ENCODE measurements at places on chromosomes 11 and 22. TPM values are rescaled to one million over a fixed set of nuclear protein-coding genes. Genes with fewer than 3 reads are reported as not detected.
A peak's percentile ranks its signal among the peaks of the same experiment; 100 is the strongest.

DNA sequence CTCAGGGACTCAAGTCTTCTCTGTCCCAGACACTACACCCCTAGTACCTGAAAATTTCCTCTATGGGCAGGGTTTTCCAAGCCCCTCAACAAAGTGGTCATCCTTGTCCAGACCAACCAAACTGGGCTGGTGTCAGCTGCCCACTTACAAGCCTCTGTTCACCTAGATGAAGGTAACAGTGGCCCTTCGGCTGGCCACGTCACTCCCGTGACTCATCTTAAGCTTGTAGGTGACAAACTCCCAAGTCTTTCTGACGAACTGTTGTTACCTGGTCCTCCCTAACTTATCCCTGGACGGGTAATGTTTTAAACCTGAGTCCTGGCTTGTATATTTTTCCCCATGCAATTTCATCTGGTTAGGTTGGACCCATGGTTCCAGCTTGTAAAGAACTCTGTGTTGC is 4.7 kb downstream of the CXCR5 start:
- peak; percentile 12 for DNase-seq

DNA sequence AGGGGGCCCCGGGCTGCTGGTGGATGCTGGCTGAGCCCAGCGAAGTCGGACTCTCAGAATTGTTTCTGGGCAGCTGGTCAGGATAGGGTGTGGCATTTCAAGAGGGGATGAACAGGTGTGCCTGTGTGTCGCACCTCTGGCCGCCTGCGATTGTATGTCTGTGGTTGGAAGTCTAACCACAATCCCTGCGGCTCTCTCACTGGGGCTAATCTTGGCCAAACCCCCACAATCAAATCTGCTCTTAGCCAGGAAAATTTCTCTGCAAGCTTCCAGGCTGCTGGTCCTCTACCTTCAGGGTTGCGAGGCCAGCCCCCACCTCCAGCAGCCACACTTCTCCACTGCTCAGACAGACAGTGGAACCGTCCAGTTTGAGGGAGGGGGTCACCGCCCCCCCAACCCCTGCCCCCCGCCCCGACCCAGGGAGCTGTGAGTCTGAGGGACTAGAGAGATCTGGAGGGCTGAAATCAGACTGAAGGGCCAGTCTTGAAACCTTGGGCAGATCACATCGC is 953 bp downstream of the ATG16L2 start:
- DNase-seq: no peak

- DNase-seq: no peak
Measured at GRCh38 chr11:38446336-38446735, 1848.3 kb upstream of the RAG2 start.

DNA sequence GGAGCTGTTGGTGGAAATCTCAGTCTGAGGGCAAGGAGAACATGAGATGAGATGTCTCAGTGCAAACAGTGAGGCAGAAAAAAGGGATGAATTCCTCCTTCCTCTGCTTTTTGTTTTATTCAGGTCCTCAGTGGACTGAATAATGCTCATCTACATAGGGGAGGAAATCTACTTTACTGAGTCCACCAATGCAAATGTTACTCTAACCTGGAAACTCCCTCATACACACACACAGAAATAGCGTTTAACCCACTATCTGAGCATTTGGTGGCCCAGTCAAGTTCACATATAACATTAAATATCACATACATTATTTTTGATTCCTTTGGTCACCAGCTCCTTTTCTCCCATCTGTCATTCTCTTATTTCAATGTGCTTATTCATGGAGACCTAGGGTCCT is 418.8 kb downstream of the TMEM135 start:
- DNase-seq: no peak

- peak; percentile 43 for DNase-seq
Measured at GRCh38 chr11:11787305-11788062, 54.3 kb upstream of the USP47 start.

DNA sequence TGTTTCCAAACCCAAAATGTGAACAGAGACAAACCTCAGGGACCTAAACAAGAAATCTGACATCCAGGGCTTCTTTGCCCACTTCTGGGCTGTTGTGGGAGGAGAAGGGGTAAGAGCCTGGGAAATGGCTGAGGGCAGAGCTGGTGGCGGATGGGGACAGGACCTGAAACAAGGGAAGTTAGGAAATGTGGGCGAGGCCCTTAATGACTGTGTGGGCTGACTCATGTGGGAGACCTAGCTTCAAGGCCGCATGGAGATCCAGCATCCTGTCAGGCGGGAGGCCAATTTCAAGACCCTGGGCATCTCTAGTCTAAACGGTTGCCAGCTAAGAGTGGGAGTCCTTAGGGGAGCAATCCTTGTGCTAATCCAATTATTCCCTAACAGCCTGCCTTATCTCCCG is 2.1 kb upstream of the OAF start:
- no peak for DNase-seq

GRCh38 chr22:23691748-23692423 is 1.1 kb downstream of the RGL4 start:
- peak; percentile 27 for DNase-seq

DNA sequence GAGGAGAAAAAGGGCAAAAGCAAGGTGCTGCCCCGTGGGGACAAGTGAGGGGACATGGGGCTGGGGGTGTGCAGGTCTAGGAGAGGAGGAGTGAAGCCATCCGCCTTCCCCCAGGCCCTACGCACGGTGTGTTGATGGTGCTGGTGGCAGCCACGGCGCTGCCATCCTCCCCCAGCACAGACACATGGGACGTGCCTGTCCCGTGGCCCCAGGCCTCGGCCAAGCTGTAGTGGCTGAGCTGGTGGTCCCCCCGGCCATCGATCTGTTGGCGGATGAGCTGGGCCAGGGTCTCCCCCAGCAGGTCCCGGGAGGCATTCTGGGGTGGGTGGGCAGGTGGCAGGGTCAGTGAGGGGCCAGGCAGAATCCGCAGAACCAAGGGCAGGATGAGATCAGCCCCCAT is 18.9 kb downstream of the GGT5 start:
- peak; percentile 50 for DNase-seq

- DNase-seq: no peak
Measured at GRCh38 chr11:72217841-72218240, 1.2 kb downstream of the FOLR2 start.

DNA sequence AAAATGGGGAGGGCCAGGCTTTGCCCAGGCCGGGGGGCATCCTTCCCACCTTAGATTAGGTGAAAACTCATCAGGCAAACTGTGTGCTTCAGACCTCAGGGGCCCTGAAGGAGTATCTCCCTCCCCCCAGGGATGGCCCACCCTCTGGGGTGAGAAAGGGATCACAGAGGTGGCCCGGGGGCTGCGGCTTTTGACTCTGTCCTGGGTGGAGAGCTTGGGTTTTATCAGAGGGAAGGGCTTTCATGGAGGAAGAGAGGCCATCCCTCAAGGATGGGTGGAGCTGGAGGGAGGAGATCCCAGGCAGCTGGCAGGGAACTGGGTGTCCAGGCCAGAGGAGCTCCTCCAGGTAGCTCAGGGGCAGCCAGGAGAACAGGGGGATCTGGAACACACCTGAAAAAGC is 3.1 kb upstream of the PPP2R5B start:
- DNase-seq: no peak

DNA sequence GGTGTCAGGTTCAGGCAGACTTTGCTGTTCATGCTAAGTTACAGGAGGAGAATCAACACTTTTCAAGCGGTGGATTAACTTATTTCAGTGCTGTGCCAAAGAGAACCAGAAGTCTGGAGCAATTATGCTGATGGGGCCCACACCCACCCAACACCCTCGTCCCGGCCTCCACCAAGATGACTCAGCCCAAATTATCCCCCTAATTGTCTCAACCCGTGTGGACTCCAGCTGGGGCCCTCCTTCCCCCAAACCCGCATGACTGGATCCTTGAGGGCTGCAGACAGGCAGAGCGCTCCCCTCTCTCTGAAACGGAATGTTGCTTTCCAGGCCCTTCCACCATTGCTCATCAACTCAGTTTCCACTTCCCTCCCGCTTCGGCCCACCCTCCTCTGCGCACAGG is 34.6 kb upstream of the MN1 start:
- no peak for DNase-seq

- DNase-seq: no peak
Measured at GRCh38 chr11:22732588-22732987, 66.2 kb downstream of the GAS2 start.

- DNase-seq: peak; percentile 98
Measured at GRCh38 chr22:20156611-20157429, 6.0 kb upstream of the CCDC188 start.

DNA sequence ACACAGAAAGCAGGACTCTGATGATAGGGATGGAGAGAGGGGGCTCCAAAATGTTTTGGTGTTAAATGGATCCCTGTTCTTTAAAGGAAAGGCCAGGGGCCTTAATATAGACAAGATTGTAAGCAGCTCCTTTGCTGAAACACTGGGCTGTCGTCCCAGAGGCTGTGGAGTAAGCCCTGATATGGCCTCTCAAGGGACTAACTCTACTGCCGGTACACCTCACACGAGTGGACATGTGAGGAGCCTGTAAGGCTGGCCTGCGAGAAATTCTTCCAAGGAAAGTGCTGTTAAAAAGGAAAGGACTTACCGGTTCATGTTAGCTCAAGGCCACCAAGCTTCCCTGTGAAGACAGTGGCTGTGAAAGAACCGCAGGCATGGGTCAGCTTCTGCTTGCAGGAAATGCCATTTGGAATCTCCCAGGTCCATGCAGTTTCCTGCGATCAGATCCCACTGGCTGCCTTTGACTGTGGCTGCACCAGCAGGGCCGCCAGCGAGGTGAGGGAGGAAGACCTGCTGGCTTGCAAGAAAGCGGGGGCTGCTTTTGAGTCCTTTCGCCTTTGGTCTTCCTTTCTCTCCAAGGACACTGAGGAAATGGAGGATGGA is 106.6 kb downstream of the PRR5L start:
- DNase-seq: no peak

DNA sequence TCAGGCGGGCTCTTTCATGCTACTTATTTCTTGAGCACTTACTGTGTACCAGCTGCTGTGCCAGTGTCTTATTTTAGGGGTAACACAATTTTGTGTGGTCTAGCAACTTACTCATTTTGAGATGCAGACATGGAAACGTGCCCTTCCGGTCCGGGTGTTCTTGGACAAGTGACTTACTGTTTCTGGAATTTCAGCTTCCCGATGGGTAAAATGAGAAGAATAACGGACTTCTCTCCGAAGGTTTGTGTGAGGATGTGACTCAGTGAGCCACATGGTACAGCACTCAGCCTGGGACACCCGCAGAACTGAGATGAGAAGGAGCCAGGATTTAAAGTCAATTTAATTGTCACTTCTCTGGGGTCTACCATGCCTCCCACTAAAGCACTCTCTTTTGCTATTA is 114.5 kb upstream of the SYT13 start:
- DNase-seq: no peak

DNA sequence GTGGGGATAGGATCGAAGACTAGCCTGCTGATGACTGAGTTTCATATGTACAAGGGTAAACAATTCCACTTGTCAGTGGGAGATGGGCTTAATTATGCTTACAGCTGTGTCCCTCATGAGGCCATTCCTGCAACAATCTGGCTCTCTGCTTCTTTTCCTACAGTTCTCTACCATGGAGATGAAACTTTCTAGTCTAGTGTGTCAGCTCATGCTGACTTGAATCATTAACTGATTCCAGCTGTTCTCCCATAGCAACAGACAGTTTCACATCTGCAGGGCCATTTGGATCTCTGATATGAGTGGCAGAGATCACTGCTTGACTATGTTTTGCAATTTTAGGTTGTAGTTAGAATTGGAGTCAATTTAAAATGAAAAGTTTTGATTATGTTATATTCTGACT is 1251.7 kb upstream of the RAG2 start:
- DNase-seq: no peak

DNA sequence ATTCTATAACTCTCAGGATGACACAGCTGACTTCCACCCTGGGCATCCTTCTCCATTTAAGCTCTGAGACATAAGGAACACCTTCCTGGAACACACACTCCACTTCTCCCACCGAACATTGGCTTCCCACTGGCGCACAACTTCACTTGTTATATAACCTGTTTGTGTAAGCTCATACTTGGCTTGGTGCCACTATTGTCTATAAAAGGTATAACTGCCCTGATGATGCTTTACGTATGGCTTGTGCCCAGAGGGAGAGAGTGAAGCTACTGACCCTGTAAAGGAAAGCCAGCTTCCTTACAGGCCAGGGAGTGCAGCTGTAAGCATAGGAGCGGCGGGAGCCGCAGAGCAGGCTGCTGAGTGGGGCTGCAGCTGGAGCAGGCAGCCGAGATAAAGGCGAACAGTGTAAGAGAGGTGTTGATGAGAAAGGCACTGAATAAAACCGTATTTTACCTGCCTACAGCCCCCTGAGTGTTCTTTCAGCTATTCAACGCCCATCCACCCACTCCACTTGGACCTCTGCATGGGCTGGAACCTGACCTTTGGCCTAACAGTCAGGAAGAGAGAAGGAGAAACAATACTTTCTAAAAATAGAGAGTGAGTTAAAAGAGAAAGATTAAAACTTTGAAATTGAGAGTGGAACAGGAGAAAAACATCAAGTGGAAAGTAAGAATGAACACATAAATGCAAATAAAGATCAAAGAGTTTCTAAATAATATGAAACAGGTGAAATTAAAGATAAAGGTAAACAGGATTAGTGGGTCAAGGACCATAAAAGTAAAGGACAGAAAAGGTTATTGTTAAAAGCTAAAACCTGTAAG is 252.1 kb upstream of the ARHGAP42 start:
- no peak for DNase-seq

GRCh38 chr11:66619080-66619554 is 2.7 kb downstream of the RBM14 start:
- no peak for DNase-seq

DNA sequence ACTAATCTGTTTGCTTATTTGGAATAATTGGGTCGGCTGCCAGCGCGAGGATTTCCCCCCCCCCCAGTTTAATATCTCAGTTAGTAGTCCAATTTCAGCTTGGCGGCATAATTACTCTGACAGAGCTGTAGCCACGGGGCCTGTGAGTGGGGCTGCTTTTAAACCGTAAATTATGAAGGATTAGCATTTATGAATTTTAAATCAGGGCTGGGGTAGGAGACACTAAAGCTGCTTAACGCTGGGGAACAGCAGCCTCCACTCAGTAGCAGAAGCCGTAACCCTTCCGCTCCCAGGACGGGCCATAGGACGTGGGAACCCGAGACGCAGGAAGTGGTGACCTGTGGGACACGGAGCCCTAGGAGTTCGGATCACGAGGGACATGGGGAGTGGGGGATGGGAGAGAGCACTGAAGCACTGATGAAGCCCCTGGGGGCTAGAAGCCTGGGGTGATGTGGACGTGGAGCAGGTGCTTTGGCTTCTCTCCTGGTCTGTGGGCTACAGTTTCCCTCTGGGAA is 66.2 kb upstream of the LMO1 start:
- no peak for DNase-seq

DNA sequence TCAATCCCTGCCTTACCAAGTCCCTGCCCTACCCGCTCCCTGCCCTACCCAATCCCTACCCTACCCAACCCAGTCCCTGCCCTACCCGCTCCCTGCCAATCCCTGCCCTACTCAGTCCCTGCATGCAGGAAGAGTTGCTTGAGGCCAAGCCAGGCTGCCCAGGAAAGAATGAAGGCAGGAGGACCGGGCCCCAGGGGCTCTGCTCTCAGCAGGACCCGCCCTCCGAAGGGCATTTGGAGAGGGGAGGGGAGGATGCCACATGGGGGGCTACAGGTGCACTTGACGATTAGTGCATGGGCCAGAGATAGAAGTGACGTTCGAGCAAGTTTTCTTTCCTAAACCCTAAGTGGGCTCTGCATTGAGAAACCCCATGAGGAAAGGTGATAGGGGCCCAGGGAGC is 581.2 kb downstream of the TBC1D22A start:
- no peak for DNase-seq

- DNase-seq: no peak
Measured at GRCh38 chr11:110026858-110027626, 66.2 kb upstream of the ZC3H12C start.

Gene OOSP4A
- not detected for total RNA-seq

Gene NFAM1
- 0.48 TPM for total RNA-seq

Gene PYGM
- total RNA-seq: 2.9 TPM

Gene ABCG4
- 0.31 TPM for total RNA-seq

Gene MN1
- total RNA-seq: 22.1 TPM

Gene CNIH2
- 3.5 TPM for total RNA-seq

Gene LARGE2
- total RNA-seq: 36.6 TPM

Gene A4GALT
- total RNA-seq: 9.6 TPM
